Heart left ventricle (tissue), 16 donors: ENCODE measurements at places on chromosomes 3 and 15. TPM values are rescaled to one million over a fixed set of nuclear protein-coding genes. Genes with fewer than 3 reads are reported as not detected.

Gene MEIS2
- 13.2 TPM for polyA plus RNA-seq

- no peak for DNase-seq
Observed at GRCh38 chr3:30476368-30477084, 129.9 kb upstream of the TGFBR2 start.

DNA sequence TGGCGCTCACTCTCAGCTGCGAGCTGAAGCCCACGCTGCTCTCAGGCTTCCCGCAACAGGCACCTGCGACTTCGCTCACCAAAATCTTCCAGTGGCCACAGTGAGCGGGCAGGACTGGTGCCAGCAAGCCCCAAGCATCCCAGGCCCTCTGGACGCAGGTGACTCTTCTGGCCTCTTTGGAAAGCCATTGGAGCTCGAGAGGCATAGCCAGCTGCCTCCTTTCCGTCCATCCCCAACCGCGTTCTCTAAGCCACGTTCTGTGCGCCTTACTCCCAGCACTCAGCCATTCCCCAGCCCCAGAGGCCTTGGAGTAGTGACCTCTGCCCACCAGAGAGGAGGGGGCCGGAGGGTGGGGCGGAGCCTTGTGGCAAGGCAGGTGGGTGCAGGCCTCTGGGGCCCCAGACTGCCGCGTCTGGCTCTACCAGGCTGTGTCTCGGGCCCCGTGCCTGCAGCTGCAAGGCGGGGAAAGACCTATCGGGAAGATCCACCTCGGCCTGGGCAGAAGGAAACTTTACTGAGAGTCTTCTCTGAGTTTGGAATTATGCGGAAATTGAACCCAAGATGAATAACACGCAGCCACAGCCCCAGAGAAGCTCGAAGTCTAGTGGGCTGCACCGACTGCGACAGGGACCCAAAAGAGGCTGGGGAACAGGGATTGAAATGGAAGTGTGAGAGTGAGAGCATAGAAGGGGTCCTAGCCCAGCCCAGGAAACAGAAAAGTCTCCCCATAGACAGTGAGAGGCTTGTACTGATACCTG is 3.6 kb upstream of the SOX14 start:
- peak; percentile 29 for DNase-seq

DNA sequence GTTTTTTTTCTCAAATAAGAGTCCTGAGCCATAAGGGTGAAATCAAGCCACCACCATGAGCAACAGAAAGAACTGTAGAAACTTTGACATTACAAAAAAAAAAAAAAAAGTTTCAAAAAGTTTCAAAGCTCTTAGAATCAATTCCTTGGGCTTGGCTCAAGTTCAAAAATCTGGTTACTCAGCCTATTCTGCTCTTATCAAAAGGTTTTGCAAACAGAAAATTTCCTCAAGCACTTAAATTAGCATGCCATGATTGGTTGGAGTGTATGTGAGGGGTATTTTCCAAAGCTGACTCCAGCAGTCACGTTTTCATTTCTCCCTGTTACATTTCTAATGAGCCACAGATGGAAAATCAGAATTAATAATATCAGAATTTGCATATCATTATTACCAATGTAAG is 12.1 kb upstream of the PEX5L start:
- no peak for DNase-seq

Gene GOLGA8T
- 0.07 TPM for polyA plus RNA-seq

- DNase-seq: no peak
Observed at GRCh38 chr3:13825821-13826220, 54.0 kb downstream of the WNT7A start.

GRCh38 chr15:96337365-96338023 is 7.0 kb downstream of the NR2F2 start:
- DNase-seq: no peak

- peak; percentile 37 for DNase-seq
Observed at GRCh38 chr3:155391551-155391958, 98.1 kb upstream of the STRIT1 start.

GRCh38 chr3:194269610-194270145 is 81.5 kb downstream of the CPN2 start:
- DNase-seq: peak; percentile 93

- no peak for DNase-seq
Observed at GRCh38 chr3:31230425-31231223, 302.1 kb upstream of the STT3B start.

DNA sequence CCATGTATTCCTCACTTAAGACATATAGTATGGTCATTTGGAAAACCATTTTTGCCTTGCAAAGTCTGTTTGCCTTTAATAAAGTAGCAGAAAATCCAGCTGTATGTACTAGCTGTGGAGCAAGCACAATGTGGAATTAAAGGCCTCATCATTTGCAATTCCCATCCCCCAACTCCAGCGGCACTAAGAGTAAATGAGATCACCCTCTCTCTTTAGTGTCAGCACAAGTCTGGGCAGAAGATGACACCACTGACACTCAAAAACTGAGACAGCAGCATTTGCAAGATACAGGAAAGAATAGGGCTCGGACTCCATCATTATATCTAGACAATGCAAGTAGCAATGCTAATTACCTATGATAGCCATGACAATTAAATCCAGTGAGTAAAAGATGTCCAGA is 24.7 kb upstream of the DYNC1LI1 start:
- DNase-seq: no peak

DNA sequence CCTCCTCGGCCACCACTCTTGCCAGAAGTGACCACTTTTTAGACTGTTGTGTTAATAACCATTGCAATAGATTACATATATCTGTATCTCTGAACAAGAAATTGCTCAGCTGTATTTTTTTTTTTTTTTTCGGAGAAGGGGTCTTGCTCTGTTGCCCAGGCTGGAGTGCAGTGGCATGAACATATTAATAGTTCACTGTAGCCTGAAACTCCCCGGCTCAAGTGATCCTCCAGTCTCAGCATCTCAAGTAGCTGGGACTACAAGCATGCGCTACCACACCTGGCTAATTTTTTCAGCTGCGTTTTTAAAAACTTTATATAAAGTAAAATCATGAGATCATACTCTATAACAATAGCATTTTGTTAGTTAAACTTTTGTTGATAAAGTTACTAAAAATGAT is 609.0 kb downstream of the ZNF385D start:
- DNase-seq: no peak

DNA sequence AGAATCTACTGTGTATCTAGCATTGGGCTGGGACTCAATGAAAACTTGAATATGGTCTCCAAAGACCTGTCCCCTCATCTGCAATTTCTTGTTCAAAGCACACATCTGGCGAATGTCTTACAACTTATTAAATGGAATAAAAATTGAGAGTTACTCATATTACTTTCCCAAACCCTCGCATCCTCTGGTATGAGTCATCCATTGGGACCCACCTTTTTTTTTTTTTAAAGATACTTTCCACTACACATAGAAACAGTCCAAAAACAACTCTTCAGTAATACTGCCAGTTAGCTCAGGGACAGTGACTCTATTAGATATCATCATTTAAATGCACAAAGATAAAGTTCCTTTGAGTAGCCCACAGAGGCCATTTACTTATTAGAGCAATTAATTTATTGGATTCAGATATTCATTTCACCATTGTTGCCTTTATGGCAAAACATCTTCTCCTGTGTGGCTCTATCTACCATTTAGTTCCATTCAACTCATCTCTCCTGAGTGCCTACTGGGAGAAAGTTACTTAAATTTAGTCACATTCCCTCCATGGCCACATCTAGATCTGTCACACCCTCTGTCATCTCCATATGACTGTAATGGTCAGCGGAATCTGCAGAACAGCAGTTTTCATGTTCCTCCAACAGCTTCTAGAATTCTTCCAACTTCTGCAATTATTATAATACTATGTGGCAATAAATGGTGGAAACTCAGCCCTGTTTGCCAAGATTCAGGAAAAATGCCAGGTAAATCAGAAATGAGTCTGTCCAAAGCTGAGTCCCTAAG is 77.9 kb upstream of the ARHGEF3 start:
- no peak for DNase-seq

GRCh38 chr3:69872783-69873378 is 126.7 kb upstream of the SAMMSON start:
- DNase-seq: peak; percentile 40

DNA sequence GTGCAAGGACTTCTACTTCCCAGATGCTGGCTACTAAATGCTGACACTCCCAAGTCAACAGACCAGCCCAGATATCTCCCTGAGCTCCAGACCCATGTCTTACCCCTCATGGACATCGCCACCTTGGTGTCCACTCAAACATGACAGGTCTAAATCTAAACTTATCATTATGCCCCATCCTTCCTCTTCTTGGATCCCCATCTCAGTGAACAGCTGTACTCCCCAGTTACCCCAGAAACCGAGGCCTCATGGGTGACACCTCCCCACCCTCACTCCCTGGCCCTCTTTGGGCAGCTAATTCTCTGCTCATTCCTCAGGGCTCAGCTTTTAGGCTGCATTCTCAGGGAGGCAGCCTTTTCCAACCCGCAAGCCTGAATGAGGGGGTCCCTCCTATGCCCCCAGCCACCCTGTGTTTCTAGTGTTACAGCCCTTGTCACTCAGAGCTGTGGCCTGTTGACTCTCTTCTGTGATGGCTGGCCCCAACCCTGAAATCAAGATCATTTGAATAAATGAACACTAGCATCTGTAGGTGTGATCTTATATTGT is 5.4 kb downstream of the EHD4 start:
- DNase-seq: no peak
